ENCODE measurements at places on chromosomes 1 and 21.
A peak's percentile ranks its signal among the peaks of the same experiment; 100 is the strongest.

GRCh38 chr1:68301471-68302001 lies 69.2 kb upstream of the WLS start:
- DNase-seq, result no peak

- DNase-seq, result no peak
Measured at GRCh38 chr1:180997843-180998504, 24.7 kb downstream of the STX6 start.

GRCh38 chr1:87685311-87686135 lies 356.8 kb downstream of the LMO4 start:
- no peak for DNase-seq

GRCh38 chr1:216325336-216325735 lies 97.9 kb downstream of the USH2A start:
- DNase-seq, result no peak

- no peak for DNase-seq
Measured at GRCh38 chr1:193931356-193931755, 744.9 kb upstream of the B3GALT2 start.

DNA sequence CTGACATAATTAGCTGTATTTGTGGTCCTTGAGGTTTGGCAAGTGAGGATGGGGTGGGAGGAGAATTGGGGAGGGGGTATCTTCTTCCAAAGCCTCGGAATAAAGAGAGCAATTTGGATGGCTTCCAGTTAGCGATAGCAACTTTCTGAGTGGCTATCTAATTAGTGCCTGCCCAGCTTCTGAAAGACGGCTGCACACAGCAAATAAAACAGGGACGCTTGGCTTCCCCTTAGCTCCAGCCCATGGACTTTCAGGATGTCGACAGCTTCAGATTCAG lies 31.1 kb downstream of the KLHDC7A start:
- no peak for DNase-seq

DNA sequence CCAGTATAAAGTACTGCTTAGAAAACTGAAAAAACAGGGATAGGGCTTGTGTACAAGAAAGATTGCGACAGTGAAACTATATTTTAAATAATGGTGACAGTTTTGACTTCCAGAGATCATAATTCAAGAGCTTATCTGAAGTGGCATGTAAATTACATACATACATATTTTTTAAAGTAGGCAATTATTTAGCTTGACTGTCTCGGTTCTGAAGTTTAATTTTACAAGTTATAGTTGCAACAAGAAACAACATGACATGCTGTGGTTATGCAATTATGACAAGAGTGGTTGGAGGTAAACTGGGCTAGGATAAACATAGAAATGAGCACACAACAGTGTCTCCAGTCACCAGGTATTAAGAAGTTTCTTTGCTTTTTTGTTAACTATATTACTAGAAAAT lies 4.1 kb downstream of the C1orf21 start:
- no peak for DNase-seq

GRCh38 chr1:41493626-41494350 lies 9.3 kb upstream of the EDN2 start:
- DNase-seq, result no peak

DNA sequence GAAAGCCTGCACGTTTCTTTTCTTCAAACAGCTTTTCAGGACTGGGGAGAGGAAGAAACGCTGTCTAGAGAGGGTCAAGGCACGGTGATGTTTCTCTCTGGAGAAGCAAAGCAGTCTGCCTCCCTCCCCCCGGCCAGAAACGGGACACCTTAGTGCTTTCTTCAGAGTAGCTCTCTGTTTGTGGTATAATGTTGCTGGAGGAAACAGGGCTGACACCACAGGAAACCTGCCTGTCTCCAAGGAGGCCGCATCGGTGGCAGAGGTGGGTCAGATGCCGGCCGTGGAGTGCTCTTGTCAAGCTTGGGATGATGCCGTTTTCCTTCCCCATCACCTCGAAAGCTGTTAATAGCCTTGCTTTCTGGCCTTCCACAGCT lies 139.4 kb downstream of the DHRS3 start:
- peak; percentile 69 for DNase-seq

- peak; percentile 28 for DNase-seq
Measured at GRCh38 chr1:117659550-117660270, 53.9 kb downstream of the TENT5C start.

- DNase-seq, result no peak
Measured at GRCh38 chr1:41341772-41342562, 19.3 kb upstream of the FOXO6 start.

DNA sequence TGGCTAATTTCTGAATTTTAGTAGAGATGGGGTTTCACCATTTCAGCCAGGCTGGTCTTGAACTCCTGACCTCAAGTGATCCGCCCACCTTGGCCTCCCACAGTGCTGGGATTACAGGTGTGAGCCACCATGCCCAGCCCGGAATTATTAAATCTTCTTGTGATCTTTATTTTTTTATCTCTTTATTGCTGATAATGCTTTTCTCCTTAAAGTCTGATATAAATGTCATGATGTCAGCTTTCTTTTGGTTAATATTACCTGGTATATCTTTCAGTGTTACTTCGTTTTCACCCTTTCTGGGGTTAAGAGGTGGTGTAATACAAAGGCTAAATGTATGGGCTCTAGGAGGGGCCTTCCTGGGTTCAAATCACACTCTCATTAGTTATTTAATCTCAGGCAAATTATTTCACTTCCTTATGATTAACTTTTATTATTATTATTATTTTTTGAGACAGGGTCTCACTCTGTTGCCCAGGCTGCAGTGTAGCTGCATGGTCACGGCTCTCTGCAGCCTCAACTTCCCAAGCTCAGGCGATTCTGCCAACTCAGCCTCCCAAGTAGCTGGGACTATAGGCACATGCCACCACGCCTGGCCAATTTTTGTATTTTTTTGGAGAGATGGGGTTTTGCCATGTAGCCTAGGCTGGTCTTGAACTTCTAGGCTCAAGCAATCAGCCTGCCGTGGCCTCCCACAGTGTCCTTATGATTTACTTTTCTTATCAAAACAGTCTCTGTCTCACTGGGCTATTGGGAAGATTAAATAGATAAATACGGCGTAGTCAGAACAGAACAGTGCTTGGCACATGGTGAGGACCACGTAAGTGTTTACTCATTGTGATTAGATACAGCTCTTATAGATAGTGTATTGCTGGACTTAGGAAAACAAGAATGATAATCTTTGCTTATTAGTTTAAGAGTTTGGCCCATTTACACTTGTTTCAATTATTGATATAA lies 216.5 kb downstream of the URB2 start:
- no peak for DNase-seq

GRCh38 chr1:219416598-219417238 lies 196.2 kb downstream of the ZC3H11B start:
- peak; percentile 53 for DNase-seq

DNA sequence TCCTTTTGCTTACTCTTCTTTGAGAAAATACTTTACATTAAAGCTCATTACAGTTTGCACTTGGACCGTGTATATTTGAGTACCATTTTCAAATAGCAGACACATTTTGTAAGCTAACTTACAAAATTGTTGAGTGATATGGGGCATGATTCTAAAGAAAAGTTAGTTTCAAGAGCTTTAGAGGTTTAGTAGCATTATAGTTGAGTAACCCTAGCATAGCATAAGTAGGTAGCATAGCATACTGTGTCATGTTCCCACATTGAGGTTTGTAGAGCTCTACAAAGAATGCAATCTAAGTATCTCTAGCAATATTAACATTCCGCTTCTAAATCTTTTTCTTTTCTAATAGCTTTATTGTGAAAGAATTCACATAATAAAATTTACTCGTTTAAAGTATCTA lies 92.0 kb downstream of the ITSN1 start:
- no peak for DNase-seq

- DNase-seq, result no peak
Measured at GRCh38 chr1:107840725-107841124, 124.3 kb downstream of the VAV3 start.

DNA sequence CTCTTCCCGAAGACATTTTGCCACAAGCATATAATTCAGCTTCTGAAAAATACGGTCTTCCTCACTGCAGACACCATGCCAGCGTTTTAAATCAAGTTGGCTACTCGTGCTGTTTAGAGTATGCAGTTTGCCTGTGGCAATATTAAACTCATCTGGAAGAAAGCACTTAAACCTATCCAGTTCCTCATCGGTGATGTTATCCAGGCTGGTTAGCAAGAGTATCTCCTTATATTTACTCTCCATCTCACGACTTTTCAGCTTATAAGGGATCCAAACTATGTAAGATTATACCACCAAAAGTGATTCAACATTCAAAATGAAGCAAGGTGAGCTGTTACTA lies 9.7 kb upstream of the IFI16 start:
- no peak for DNase-seq

- no peak for DNase-seq
Measured at GRCh38 chr1:29017975-29018712, 103.8 kb downstream of the EPB41 start.

DNA sequence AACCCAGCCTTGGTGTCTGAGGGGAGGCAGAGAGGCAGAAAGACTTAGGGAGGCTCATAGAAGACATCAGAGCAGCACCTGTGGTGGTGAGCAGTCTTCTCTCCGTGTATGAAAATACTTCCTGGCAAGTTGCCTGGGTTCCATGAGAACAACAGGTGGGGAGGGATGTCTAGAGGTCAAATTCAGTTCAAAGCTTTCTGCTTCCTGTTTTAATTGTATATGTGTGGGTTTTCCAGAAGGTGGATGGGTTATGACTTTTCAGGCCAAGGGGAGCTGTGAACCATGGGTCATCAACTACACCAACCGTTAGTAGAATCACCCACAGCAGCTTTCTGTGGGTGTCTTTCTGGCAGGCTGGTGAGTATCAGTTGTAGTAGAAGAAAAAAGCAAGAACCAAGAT lies 4.1 kb upstream of the FCRL2 start:
- DNase-seq, result no peak

DNA sequence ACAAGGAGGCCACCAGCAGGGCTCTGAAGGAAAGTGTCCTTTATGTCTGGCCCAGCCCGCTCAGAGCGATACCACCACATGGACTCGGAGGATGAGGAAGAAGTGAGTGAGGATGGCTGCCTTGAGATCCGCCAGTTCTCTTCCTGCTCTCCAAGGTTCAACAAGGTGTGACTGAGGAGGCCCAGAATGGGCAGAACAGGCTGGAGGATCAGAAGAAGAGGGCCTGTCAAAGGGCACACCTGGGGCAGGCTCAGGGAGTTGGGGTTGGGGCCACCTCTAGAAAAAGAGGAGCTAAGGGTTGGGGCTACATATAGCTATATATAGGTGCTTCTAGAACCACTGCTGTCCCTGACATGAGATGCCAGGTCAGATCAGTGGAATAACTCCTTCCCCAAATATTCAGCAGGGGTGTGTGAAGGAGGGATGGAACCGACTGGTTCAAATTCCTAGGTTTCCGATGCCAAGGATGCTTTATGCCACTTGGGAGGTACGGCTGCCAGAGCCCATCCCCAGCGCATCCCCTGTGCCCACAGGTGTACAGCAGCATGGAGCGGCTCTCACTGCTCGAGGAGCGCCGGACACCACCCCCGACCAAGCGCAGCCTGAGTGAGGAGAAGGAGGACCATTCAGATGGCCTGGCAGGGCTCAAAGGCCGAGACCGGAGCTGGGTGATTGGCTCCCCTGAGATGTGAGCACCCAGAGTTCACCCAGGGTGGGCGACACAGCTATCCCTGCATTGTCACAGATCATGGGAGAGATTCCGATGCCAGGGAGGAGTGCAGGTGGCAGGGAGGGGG lies 102.2 kb downstream of the PIK3R3 start:
- no peak for DNase-seq

GRCh38 chr1:9161963-9162362 lies 33.1 kb upstream of the GPR157 start:
- no peak for DNase-seq

GRCh38 chr21:43735236-43736091 lies 16.5 kb downstream of the PDXK start:
- no peak for DNase-seq

- DNase-seq, result no peak
Measured at GRCh38 chr21:40335704-40336103, 468.5 kb downstream of the PCP4 start.

DNA sequence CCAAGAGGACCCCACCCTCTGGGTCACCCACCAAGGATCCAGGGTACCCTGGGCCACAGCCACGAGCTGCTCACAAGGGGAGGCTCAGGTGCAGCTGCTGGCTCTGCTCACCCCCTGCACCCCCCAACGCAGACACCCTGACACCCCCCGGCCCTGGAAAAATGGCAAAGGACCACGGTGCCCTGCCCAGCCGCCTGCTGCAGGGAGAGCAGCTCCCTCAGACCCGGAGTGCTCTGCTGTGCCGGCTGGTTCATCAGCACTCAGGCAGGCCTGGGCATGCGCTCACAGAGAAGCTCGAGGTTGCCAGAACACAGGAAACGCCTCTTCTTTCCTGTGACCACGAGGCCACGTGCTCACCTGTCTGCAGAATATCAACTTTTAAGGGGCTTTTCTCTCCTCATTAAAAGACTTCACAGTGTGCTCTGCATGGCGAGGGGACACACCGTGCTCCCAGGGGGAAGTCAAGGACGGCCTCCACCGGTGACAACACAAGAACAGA lies 4.3 kb upstream of the C1QTNF12 start:
- peak; percentile 84 for DNase-seq

DNA sequence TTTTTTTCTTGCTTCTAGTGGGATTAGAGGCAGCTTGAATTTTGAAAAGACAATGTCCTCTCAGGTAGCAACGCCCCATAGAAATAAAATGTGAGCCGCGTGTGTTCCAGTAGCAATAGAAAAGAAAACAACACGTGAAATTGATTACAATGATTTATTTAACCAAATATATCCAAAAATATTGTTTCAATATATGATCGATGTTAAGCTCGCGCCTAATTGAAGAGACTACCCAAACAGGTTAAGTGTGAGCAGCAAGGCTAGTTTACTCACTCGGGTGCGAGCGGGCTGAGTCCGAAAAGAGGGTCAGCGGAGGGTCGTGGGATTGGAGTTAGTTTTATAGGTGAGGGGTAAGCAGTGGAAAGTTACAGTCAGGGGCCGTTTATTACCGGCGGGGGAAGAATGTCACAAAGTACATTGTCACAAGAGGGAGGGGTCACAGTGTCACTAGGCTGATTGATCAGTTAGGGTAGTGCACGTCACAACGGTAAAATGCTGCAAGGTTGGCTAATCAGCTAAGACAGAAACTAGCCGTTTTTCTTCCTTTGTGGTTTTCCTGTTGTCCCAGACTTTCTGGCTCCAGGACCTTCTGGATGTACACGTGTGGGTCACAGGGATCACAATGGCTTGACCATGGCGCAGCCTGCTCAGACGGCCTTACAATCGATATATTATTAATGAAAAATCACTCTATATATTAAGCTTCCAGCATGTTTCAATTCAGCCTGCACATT lies 697 bp upstream of the ZNF670 start:
- DNase-seq, result peak; percentile 14

DNA sequence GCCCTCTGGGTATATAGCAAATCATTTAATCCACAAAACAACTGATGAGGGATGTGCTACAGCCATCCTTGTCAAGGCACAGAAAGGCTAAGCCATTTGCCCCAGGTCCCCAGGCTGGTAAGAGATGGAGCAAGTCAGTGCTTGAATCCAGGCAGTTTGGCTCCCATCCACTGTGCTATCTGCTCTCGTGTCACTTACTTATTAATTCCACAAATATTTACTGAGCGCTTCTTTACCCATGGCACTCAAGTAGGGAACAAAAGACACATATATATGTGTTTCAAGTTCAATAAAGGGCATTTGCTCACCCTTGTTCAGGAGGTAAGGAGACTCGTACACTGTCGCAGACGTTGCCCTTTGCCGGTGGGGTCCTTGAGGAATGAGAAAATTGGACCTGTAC lies 38.6 kb upstream of the MPZL1 start:
- DNase-seq, result no peak

All from CD4-positive, alpha-beta T cell treated with Interleukin-6 for 4 hours (primary cell).